Activated CD4-positive, alpha-beta T cell treated with anti-CD3 and anti-CD28 coated beads, Interleukin-2, Interleukin-4, amounts not matched to agents 100 ng/mL and 50 ng/mL, durations not matched to agents 16 hours and 8 hours (primary cell): ENCODE measurements at places on chromosomes 3 and 15.

GRCh38 chr3:12234192-12234591 is 54.7 kb upstream of the PPARG start:
- no peak for DNase-seq

DNA sequence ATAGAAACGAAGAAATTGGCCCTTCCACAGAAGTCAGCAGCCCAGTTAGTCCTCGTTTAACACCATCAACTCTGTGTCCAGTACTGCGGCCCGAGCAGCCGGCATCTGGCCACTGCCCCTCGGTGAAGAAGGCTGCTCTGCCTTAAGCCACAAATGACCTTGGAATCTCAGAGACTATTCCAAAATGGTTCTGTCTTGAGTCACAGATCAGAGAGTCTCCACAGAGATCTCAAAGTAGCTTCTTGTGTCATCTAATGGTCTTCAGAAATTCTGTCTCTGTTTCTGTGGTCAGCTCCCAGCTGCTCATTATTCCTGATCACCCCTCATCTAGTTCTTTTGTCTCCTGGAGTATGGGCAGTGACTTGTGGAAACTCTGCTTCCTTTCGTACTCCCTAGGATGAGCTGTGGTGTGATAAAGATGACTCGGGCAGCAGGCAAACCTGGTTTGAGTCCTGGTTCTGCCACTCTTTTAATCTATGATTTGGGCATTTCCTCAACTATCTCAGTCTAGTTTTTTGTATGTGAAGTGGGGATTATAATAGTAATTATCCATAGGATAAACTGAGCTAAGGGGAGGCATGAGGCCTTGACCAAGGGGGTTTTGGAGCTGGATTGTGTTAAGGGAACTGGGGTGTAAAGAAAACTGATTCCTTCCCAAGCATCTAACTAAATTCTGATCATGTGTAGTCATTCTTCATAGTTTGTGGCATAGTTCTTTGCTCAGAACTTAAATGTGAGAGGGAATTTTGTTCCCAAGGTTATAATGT is 22.6 kb downstream of the CRTC3 start:
- no peak for DNase-seq

DNA sequence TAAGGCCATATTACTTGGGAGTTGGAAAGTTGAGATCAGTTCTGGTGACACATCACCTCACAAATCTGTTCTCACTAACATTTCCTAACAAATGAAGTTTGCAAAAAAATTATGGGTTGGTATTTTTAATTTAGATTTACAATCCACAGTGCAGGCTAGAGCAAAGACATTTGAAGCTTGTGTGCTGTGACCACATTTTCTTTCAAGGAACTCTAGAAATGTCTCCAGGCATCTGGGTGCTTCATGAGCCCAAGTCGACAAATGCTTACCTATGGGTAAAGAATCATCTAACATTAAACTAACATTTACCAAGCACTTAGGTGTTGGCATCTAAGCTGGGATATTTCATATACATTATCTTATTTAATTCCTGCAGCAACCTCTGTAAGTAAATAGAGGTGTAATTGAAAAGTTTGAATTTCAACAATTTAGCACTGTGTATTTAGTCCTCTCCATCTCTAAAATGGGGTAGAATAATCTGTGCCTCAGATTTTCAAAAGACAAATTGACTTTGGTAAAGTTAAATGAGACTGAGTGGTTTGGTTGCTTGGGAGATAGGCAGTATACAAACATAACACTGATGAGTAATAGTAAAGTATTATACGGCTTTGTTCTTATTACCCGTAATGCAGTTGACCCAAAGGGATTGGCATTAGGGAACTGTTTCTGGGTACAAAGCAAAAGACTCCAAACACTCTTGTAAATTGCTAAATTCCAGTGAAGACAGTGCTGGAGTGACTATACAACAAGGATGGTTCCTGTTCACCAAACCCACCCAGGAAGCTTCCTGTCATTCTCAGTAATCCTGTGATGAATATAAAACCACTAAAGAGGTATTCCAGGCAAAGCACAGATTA is 162.5 kb downstream of the TPRG1 start:
- no peak for DNase-seq

- DNase-seq, result peak; percentile 83
Measured at GRCh38 chr3:71444028-71444860, 139.3 kb downstream of the FOXP1 start.

GRCh38 chr15:28178290-28178689 is 79.2 kb upstream of the OCA2 start:
- DNase-seq, result no peak

- DNase-seq, result no peak
Measured at GRCh38 chr15:64348455-64348854, 7.5 kb downstream of the CSNK1G1 start.

GRCh38 chr15:59369597-59369996 is 3.1 kb downstream of the MYO1E start:
- no peak for DNase-seq

- DNase-seq, result no peak
Measured at GRCh38 chr15:73786538-73786937, 33.4 kb upstream of the INSYN1 start.

DNA sequence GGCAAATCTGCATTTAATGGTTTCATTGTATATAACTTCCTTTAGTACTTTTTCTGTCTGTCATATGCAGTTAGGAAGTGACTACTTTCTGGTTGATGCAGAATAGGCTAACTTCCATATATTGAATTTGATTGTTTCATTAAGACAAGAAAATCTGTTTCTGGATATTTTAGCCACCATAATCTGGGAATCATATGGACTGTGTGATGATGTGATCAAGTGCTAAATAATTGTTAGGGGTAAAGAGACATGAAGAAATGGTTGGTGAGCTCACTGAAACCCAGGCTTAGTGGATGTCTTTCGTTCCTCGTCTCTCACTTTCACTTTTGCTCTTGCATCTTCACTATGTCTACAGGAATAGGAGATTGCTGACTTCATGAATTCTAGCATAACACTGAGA is 3.5 kb upstream of the MNS1 start:
- peak; percentile 44 for DNase-seq

DNA sequence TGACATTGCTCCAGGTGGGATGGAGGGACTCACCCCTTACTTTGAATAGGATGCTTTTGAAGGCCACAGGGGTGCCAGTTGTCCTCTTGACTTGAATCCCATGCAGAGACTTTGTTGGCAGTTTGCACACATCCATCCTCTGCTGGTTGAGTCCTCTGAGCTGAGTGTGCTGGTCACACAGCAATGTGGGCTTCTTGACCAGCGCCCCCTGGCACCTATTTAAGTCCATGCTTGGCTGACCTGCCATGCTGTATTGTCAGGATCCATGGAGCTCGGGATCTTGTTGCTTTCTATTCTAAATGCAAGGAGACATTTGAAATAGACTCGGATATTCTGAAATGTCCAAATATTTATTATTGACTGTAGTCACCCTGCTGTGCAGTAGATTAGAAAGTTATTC is 19.8 kb downstream of the RAB7A start:
- DNase-seq, result no peak

DNA sequence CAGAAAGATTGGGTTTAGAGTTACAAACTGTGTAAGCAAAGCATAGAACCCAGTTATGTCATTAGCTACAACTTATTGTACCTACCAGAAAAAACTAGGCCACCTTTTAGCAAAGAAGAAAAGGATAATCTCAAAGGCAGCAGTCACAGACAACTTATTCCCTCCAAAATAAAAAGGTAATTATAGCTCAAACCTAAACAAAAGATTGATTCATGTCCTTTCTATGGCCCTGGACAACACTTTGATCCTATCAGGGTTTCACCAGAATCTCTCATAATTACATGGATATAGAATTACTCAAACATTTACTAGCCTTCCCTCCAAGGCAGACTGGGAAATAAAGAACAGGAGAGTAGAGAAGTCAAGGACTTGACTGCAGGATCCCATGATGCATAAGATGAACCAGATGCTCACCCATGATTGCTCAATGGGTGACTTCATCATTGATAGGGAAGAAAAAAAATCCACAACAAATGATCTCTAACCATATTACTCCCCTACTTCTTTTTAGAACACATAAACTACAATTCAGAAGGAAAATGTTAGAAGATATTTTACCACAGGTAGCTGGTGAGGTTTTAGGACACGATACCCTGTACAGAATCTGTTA is 17.4 kb downstream of the DET1 start:
- no peak for DNase-seq

- no peak for DNase-seq
Measured at GRCh38 chr3:115681736-115682135, 58.4 kb downstream of the GAP43 start.

GRCh38 chr3:16398648-16399047 is 114.9 kb downstream of the RFTN1 start:
- no peak for DNase-seq

DNA sequence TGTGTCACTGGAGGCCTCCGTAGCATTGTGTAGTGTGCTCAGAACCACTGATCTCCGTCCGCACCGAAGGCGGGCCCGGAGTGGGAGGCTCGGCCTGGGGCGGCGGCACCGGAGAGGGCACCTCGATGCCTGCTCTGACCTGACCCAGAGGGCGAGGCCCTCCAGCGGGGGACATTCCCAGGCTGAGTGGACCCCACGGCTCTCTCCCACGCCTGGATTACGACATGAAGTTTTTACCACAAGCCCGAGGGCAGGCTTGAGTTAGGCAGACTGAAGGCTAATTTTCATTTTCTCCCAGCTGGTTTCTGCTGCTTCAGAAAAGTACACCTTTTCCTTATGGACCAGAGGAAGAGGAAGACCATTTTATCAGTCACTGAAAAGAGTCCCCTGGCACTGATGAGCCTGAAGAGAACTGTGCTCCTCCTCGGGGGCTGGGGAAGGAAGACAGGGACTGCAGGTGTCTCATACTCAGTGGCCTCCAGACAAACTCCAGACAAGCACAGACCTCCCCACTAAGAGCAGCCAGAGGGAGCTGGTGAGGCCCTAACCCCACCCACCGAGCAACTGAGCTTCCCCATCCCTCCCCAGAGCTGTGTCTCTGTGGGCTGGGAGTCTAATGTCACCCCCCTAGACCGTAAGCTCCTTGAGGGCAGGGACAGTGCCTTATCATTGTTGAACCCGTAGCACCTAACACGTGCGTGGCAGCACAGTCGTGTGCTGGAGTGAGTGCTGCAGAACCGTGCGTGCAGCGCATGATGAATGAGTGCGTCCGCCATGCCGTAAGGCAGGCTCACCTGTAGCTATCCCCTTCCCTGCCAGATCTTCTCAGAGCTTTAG is 74.5 kb upstream of the BLM start:
- no peak for DNase-seq

- no peak for DNase-seq
Measured at GRCh38 chr15:48828906-48829305, 18.0 kb upstream of the CEP152 start.

- DNase-seq, result no peak
Measured at GRCh38 chr3:134918441-134918840, 123.4 kb downstream of the EPHB1 start.

DNA sequence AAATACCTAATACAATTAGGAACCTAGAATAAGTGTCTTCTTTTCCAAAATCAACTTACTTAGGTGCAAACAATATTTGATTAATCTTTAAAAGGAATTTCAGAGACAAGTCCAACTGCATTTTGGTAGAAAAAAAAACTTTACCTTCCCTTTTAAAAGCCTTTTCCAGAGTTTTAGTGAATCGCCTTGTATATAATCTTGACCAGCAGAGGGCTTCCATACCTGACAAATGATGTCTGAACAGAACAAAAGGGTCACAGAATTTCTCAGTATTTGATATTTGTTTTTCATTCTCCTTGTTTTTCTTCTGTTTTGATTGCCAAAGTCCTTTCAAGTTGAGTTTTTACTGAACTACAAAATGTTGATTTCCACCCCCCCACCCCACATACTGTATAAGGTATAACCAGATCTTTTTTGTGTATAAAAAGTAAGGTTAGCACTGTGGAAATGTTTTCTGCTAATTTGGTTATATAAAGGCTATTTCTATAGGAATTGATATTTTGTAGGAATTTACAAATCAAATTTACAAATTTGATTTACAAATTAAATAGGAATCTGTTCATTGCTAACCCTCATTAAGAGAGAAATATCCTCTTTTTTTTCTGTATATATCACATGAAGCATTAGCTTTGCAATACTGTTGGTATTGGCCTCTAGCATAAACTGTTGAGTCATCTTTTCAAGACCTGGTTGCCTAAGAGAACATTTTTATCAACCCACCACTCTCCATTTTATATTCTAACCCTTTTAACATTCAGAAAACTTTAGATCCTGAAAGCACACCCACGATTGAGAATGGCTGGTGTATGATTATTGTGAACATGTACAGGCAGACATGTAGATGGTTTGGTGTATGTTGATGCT is 464.1 kb upstream of the RARB start:
- peak; percentile 0 for DNase-seq

GRCh38 chr15:40420793-40421192 is 15.2 kb downstream of the IVD start:
- DNase-seq, result no peak

- DNase-seq, result no peak
Measured at GRCh38 chr3:114453361-114453780, 159.5 kb downstream of the TIGIT start.

GRCh38 chr3:149245738-149246451 is 24.3 kb upstream of the CP start:
- DNase-seq, result peak; percentile 26
